Globus pallidus (tissue), 1 donor: ENCODE measurements at places on chromosomes 11 and 22.

GRCh38 chr11:94400050-94400449, 1.2 kb downstream of the GPR83 start:
- no peak for DNase-seq

DNA sequence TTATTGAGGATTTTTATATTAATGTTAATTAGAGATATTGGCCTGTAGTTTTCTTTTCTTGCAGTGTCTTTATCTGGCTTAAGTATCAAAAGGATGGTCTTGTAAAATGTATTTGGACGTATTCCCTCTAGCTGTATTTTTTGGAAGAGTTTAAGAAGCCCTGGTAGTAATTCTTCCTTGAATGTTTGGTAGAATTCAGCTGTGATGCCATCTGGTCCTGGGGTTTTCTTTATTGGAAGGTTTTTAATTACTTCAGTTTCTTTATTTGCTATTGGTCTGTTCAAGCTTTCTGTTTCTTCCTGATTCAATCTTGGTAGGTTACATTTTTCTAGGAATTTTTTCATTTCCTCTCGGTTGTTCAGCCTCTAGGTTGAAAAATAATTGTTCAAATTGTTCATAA, 255.0 kb upstream of the TBCEL start:
- DNase-seq: no peak

GRCh38 chr11:123695231-123695630, 40.8 kb upstream of the SCN3B start:
- no peak for DNase-seq

- DNase-seq: no peak
Measured at GRCh38 chr22:19824212-19824925, 30.3 kb downstream of the GNB1L start.

- no peak for DNase-seq
Measured at GRCh38 chr11:122398167-122398566, 257.4 kb upstream of the UBASH3B start.

GRCh38 chr11:62882431-62882749, 1.7 kb downstream of the SLC3A2 start:
- no peak for DNase-seq

GRCh38 chr11:33742249-33742851, 6.1 kb upstream of the CD59 start:
- peak; percentile 35 for DNase-seq

DNA sequence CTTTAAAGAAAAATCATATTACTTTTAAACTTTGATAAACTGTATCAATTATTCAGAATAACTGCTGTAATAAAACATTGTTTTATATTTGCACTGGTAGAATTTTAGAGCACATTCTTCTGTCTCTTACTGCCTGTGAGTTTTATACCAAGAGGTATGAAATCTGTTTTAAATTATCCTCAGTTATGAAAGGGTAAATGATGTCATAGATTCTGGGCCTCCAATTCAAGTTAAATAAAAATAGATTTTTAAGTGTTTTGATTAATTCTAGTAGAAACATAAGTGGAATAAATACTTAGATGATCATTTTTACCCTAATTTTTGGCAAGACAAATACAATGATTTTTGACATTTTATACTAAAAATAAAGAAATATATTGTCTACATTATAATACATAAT, 93.0 kb downstream of the GUCY1A2 start:
- DNase-seq: no peak

DNA sequence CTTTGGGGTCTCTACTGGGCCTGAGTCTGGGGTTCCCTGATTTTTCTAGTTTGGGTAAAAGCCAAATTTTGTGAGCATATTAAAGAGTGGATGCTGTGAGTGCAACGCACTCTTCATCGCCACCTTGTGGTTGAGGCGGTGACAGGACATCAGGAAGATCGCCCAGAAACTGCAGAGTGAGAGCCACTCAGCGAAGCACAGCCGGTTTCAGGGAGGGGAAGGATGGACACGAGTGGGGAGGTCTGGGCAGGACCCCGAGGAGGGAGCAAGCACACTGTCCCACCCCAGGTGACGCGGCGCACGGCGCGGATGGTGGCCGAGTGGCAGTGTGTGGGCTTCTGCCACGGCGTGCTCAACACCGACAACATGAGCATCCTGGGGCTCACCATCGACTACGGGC, 9.1 kb downstream of the SELENOO start:
- DNase-seq: peak; percentile 54

GRCh38 chr22:48923996-48924395, 903.7 kb downstream of the BRD1 start:
- DNase-seq: peak; percentile 59

DNA sequence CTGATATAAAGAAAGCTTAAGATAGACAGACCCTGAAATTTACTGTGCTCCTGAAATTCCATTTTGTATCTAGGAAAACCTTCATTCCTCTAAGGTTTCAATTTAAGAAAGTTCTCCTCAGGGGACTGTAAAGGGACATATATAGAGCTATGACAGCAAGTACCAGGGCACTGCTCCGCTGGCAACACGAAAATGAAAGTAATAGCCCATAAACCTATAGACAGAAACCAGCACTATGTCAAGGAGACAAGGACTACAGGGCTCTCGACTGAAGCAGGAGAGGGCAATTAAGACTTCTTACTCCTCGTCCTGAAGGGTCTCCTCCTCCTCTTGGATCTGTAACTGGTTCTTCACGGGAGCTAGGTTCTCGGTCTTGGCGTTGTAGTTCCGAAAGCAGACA, 6.9 kb downstream of the FEZ1 start:
- no peak for DNase-seq

- no peak for DNase-seq
Measured at GRCh38 chr11:112017538-112017937, 7.7 kb upstream of the DLAT start.

DNA sequence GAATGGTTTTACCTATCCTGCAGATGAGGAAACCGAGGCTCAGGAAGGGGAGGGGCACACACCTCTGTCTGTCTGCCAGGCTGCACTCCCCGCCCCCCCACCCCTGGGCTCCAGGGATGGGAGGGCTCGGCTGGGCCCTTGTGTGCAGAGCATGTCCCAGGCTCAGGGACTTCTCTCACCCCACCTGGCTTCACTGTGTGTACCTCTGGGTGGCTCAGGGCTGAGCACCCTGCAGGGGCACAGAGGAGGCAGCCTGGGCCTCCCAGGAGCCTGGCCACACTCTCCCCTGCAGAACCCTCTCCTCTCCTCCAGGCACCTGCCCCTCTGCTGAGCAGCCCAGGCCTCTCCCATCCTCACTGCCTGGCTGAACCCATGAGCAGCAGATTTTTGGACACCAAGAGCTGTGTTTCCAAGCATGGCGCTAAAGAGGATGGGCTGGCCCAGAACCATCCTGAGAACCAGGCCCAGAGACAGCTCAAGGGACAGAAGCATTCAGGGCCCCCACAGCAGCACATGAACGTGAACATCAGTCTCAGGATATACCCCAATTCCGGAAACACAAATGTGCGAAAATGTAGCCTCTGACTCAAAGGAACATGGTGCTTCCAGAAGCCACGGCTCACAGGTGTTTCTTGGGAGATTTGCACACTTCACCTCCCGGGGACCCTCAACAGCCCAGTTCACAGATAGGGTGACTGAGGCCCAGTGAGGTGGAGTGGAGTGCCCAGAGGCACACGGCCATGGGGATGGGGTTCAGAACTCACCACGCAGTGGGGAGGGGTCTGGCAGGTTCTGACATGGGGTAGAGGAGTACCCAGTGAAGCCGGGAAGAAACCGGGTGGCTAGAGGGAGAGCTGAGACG, 10.5 kb downstream of the EMID1 start:
- DNase-seq: no peak

DNA sequence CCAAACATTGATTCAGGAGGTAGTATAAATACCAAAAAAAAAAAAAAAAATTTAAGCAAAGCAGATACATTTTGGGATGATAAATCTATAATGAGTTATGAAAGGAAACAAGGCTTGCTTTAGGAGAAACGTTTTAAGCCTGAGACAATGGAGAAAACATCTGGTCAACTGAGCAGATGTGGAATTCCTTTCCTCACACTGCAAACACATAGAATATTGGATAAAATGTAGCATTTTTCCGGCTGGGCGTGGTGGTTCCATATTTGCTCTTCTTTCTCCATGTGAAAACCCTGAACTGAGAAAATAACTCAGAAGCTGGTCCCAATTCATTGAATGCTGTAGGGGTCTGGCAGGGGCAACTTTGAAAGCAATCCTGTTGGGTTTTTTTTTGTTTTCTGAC, 33.9 kb downstream of the ENDOD1 start:
- DNase-seq: no peak

GRCh38 chr22:46791201-46791731, 28.8 kb downstream of the TBC1D22A start:
- DNase-seq: peak; percentile 61

- no peak for DNase-seq
Measured at GRCh38 chr11:43537833-43538615, 142.5 kb upstream of the HSD17B12 start.

- no peak for DNase-seq
Measured at GRCh38 chr11:91244912-91245311, 979.7 kb upstream of the FAT3 start.

DNA sequence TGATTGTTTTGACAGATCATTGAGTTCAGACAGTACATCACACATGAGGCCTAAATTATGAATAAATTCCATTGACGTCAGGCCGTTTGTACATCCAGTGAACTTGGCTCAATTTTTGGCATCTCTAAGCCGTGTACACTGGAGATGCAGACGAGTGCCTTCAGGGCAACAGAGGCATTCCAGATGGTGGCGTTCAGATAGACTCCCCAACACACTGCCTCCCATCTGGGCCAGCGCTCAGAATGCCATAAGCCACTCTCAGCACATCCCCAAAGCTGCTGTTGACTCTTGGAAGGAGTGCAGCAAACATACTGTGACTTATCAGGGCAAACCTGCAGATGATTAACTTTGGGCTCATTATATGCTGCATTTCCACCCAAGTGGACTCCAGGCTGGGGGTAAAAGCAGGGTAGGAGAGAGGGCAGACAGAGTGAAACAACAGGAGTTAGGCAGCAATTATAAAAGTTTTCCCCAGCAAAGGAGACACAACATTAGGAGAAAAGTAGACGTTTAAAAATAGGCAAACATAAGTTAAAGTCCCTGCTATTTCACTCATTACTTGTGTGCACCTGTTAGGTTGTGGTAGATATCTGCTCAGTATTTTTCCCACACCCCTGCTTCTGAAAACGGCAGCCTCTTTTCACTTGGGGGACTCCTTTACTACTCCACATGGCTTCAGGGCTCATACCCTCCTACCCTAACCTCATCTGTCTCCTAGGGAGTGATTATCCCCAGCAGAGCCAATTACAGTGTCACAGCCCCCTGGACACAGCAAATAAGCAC, 60.2 kb upstream of the PDE3B start:
- no peak for DNase-seq
